Activated T-helper 1 cell treated with anti-CD3 and anti-CD28 coated beads, Interleukin-2, amount 50 U/mL, for 16 hours (primary cell): ENCODE measurements at places on chromosomes 5 and 9.
A peak's percentile ranks its signal among the peaks of the same experiment; 100 is the strongest.

- DNase-seq = no peak
Observed at GRCh38 chr9:98877311-98877710, 66.4 kb upstream of the COL15A1 start.

- no peak for DNase-seq
Observed at GRCh38 chr9:110141227-110141793, 66.6 kb downstream of the C9orf152 start.

- no peak for DNase-seq
Observed at GRCh38 chr9:92480986-92481633, 1.2 kb downstream of the ASPN start.

- DNase-seq = no peak
Observed at GRCh38 chr5:129356846-129357245, 103.3 kb upstream of the ADAMTS19 start.

DNA sequence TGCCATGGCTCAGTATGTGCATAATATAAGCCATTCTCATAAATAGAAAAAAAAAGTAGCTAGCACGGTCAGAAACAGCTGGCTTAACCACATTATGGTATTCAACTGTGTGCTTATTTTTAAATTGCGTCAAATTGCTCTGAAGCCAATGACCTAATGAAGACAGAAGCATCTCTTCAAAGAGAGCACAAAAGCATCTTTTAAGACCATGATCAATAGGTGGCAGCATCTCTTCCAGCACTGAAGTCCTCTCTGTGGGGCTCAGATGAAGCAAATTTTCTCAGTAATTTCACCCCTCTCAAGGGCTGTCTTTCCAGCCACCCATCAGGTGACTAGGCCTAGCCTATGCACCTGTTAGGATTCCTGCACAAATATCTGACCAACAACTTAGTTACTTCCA, 251.4 kb downstream of the GLIS3 start:
- no peak for DNase-seq

- DNase-seq = no peak
Observed at GRCh38 chr5:59600153-59600552, 293.4 kb downstream of the PDE4D start.

DNA sequence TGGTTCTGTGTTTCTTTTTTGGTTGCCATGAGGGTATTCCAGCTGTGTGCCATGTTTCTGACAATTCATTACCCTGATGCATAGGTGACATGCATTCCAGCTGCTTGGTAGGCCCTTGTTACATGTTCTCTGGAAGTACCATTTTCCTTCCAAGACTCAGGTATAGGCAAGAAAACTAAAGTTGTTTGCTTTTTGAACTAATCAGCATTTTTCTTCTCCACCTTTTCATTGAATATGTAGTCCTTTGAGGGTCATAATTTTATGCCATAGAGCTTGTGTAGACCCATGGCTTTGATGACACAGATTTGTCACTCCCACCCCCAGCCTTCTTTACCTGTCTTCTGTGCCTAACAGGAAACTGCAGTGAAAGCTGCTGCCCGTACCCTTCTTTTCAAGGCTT, 339.2 kb downstream of the MED10 start:
- DNase-seq = no peak

GRCh38 chr9:129749575-129749974, 3.3 kb downstream of the PTGES start:
- no peak for DNase-seq

GRCh38 chr5:42875785-42876374, 64.2 kb upstream of the SELENOP start:
- no peak for DNase-seq

- DNase-seq = no peak
Observed at GRCh38 chr5:154179846-154180710, 10.5 kb upstream of the GALNT10 start.

- DNase-seq = no peak
Observed at GRCh38 chr5:108700930-108701329, 46.8 kb upstream of the FER start.

DNA sequence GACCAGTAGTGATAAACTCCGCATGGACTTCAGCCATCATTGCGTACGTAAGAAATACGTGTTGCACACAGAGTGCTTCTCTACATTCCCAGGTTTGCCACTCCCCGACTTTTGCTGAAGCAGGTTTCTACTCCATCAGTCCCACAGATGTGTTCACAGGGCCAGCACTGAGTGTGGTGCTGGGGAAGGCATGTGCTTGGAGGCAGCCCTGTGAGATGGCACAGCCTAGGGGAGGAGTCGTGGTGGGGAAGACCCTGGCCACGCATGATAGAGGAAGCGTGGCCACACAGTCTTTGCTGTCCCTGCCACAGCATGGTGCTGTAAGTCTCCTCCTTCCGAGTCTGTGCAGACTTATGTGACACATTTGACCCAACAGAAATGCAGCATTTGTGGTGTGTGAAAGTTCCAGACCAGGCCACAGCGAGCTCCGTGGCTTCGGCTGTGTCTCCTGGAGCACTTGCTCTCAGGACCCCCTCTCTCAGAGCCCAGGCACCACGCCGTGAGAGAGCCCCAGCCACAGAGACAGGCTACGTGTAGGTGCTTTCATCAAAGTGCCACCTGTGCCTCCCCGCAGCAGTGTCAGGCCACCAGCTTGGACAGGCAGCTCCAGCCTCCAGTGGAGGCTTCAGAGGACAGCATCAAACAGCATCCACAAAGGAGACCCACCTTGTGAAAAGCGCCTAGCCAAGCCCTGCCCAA, 197.8 kb downstream of the AUH start:
- DNase-seq = no peak

GRCh38 chr5:13956471-13956870, 12.0 kb upstream of the DNAH5 start:
- no peak for DNase-seq

DNA sequence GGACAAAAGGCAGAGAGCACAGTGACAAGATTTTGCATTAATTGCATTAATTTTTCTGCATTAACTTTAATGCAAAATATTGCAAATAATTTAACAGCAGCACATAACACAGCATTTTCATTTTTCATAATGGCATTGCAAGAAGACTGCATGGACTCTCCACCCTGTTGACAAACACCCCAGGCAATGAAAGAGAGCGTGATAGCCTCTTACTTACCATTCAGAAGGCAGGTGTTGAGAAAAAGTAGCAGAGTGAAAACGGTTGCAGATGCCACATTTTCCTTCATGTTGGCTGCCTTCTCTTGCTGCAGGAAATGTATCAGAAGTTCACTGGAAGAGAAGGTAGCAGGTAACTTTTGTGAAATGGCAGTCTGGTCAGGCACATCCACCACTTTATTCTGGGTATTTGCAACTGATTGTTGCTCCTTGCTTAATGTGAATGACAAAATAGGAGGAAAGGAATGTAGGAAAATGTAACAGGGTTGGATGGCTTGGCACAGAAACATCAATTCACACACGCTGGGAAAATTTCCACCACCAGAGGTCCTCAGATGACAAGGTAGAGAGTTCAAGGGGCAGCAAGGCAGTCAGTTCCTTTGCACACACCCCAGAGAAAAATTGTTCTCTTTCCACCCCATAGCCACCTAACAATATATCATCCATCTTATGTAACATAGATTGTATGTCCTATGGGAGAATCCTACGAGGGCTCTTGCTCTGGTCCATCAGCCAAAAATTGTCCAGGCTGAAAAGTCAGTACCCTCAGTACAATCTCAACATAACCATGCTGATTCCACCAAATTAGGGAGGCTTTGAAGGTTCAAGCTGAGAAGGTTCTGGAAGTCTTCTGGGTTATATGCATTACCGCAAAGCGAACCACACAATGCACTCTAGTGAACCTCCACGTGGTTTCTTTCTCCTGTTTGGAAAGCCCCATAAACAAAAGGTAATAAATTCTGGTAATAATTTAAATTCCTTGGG, 41.9 kb upstream of the AGXT2 start:
- DNase-seq = peak; percentile 8

DNA sequence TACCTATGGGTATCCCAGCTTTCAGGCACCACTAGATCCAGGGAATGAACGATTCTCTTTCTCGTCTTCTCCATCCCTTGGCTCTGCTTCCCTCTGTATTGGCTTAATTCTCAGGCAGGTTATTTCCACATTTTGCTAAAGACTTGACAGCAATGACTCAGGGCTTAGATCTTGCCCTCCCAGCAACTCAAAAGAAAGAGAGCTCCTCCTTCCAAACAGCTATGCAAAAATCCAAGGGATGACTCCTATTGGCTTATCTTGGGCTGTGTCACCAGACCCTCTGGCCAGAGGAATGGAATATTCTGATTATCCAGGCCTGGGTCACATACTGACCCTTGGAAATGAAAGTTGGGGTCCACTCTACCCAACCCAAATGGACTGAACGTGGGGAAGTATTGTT, 270.2 kb downstream of the NTRK2 start:
- no peak for DNase-seq

GRCh38 chr5:31033295-31033694, 160.2 kb upstream of the CDH6 start:
- DNase-seq = no peak

DNA sequence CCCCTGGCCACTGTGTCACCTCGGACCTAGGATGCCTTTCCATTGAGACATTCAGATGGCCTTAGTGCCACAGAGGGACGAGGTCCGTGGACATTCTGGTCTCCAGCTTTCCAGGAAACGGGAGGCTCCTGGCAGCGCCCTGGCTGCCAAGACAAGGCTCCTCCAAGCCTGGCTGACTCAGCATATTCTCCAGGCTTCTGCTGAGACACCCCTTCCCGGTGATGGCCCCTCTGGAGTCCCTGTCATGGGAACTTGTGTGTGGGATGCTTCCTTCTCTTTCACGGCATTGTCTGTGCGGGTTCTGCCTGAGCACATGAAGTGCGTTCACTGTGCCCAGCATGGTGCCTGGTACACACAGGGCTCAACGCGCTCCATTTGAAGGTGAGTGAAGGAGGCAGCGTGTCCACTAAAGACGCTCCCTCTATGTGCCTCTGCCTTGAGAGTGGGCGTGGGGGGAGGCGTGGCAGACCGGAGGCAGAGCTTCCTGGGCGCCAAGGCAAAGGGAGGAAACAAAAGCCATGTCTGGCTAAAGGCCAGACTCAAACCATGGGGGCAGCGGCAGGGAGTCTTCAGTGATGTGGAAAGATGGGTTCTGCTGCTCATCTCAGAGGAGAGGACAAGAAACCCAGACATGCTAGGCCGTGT, 46.4 kb upstream of the PRRC2B start:
- DNase-seq = no peak

DNA sequence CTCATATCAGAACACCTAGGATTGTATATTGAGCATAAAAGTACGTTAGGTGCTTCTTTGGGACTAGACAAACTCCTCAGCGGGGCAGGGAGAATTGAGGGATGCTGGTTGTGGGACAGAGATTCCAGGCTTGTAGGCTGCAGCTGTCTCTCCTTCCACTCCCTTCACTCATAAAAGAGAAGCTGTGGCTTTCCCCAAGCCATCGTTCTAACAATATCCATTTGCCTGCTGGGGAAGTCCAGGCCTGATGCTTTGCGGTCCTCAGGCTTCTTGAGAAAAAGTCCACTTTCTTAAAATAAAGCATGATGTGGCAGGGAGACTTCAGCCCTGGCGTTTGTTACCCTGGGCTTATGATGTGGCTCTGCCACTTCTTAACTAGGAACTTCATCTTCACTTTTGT, 129.3 kb upstream of the OSMR start:
- no peak for DNase-seq

- DNase-seq = no peak
Observed at GRCh38 chr5:40503439-40503838, 176.3 kb upstream of the PTGER4 start.

GRCh38 chr5:139104577-139105276, 93.4 kb downstream of the SIL1 start:
- no peak for DNase-seq
